ENCODE measurements at places on chromosomes 4 and X.
A peak's percentile ranks its signal among the peaks of the same experiment; 100 is the strongest.

- no peak for DNase-seq
These were observed 42.1 kb downstream of the PDGFC start for GRCh38 chr4:156929386-156930105.

DNA sequence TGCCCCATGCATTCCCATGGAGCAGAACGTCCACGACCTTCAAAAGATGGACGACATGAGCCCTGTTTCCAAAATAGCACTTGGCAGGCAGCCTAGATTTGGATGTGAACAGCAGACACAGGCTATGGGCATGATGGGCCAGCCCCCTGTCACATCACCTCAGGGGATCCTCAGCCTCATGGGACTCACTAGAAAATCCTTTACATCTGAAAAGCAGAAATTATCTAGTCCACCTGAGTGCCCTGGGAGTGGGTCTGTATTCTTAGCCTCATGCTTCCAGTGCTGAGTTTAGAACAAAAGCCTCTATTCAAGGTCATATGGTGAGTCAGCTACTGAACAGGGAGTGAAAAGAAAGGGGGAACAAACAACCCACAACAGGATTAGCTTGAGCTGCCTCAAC is 35.8 kb downstream of the GRIA3 start:
- DNase-seq: no peak

GRCh38 chr4:71156616-71157015 is 163.2 kb downstream of the DCK start:
- DNase-seq: no peak

DNA sequence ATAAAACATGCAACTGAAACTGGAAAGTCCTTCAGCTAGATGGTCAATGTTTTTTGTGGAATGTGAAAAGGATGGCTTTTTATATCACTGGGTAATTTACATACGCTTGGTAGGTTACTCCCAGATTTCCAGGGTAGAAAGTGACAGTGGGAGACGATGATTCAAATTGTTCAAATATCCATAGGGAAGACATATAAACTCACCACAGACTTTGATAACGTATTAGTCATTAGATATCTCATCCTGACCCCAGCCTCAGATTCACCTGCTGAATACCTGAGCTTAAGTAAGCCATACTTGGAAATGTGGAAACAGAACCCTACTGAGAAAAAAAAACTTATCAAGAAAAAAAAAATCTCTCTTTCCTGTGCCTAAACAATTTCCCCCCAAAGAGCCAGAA is 169.4 kb downstream of the ZNF674 start:
- DNase-seq: no peak

GRCh38 chrX:116526010-116526409 is 63.2 kb upstream of the CT83 start:
- no peak for DNase-seq

GRCh38 chrX:131792789-131793462 is 230.2 kb upstream of the STK26 start:
- peak; percentile 89 for DNase-seq

DNA sequence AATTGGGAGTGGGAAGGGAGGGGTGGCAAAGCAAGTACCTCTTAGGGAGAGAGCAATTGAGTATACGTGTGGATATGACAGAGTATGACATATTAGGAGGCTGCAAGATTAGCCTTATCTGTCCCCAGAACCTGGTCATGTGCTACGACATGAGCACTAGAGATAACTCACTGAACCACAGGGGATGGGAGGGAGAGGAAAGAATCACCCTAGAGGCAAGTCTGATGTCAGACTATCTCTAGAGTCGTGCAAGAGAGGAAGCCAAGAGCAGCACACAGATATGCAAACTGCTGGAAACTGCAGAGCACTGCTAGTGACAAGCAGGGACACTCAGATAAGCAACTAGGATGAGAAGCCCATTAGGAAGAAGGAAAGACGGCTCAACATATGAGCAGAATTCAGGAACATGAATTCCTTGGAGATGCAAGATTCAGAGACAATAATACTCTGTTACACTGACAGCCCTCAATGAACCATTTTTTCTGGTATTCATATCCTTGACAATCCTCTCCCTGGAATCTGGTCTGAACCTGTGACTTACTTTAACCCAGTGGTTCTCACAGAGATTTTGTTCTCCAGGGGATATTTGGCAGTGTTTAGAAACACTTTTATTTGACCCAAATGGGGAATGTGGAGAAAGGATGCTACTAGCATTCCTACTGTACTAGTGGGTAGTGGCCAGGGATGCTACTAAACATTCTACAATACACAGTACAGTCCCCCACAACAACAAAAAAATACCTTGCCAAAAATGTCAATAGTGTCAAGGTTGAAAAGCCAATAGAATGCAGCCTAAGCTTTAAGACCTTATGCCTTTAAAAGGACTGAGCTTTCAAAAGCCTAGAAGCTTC is 84.0 kb upstream of the BMP2K start:
- DNase-seq: no peak

DNA sequence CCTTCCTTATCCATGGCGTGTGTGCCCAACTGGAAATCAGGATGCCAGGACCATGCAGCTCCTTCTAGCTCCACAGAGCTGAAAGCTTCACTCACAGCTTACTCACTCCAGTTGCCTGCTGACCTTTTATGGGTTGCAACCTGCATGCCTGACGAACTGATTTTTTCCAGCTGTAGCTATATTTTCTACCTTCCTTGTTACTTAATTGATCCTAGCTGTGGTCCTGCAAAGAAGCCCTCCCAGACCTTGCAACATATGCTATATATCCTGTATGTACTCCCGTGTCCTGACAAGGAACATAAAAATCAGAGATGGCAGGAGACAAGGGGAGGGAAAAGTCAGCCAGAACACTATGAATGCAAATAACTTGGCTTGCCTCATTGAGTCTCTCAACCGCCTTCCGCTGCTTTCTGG is 135.3 kb upstream of the LDB2 start:
- DNase-seq: no peak

DNA sequence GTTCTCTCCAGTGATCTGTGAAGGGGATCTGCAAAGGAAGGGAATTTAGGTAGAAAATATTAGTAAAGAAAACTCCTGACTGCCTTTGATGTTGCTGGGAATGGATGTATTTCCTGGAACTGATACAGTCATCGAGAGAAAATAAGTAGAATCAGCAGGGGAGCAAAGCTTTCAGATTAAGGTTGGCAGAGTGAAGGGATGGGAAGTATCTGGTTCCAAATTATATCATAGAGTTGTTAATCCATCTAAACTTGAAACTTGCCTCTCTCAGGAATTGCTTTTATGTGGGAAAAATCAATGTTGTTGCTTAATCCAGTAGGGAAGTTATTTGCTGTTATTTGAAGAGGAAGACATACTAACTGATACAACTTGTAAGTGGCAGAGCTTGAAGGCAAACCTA is 19.3 kb downstream of the EPHA5 start:
- no peak for DNase-seq

GRCh38 chrX:80648023-80648422 is 161.7 kb downstream of the BRWD3 start:
- DNase-seq: no peak

GRCh38 chr4:13546941-13547484 is 2.7 kb upstream of the NKX3-2 start:
- peak; percentile 58 for DNase-seq

GRCh38 chr4:80058740-80059139 is 14.3 kb downstream of the ANTXR2 start:
- DNase-seq: no peak

- DNase-seq: no peak
These were observed 102.6 kb downstream of the PHEX start for GRCh38 chrX:22134681-22135080.

DNA sequence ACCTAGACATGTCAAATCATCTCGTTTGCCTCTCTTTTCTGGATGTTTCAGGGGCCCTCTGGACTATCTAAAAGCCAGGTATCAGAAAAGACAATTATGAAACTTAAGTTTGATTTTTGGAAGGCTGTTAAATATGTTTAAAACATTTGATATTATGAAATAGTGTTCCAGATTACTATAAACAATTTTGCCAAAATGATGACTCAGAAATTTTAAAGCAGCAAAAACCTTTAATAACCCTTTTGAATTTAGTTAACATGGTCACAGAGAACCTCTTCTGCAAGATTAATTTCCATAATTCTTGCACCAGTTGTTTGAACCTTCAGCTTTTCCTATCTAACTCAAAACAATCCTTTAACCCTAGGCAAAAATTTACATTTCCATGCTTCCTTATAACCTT is 18.8 kb upstream of the FAM47E start:
- DNase-seq: no peak

GRCh38 chrX:97637289-97637688 is 753.6 kb downstream of the RPA4 start:
- DNase-seq: no peak

DNA sequence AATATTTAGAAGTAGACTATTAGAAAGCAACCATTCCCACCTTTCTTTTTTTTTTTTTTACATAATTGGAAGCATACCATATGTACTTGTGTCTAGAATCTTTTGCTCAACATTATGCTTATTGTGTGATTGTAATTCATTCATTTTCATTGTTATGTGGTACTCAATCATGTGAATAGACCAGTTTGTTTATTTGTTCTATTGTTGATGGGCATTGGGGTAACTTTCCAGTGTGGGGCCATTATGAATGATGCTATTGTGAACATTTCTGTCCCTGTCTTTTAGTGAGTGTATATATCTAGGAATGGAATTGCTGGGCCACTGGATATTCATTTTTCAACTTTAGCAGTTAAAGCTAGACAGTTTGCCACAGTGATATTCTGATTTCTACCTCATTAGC is 62.5 kb upstream of the MCUB start:
- no peak for DNase-seq

DNA sequence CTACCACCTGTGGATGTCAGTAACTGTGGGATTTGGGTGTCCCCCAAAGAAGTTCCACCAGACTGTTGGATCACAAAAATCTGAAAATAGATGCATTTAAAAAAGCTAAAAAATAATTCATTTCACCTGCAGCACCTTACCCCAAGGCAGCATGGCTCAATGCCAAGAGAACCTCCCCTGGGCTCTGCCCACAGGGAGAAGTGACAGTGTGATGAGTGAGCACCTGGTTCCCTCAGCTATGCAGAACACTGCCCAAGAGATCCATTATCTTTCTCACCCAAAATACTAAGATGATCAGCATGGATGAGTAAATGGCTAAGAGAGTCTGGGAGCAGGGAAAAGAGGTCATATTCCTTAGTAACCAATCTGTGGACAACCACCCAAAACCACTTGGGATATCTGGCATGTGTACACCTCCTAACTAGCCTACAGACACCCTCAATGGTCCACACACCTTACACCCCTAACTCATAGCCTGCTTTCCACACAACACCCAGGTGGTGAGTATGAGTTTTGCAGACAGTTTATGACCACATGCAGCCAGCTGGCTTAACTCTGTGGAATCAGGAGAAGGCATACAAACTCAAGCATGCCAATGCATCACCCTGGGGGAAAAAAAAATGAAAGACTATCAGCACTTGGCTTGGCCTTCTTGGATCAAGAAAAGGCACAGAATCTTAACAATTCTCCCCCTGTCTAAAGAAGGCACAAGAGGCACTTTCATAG is 416.5 kb upstream of the SMIM31 start:
- DNase-seq: no peak

- no peak for DNase-seq
These were observed 102.0 kb upstream of the LSM6 start for GRCh38 chr4:146073517-146073916.

- DNase-seq: no peak
These were observed 565.7 kb upstream of the FAT1 start for GRCh38 chr4:187289371-187289770.

DNA sequence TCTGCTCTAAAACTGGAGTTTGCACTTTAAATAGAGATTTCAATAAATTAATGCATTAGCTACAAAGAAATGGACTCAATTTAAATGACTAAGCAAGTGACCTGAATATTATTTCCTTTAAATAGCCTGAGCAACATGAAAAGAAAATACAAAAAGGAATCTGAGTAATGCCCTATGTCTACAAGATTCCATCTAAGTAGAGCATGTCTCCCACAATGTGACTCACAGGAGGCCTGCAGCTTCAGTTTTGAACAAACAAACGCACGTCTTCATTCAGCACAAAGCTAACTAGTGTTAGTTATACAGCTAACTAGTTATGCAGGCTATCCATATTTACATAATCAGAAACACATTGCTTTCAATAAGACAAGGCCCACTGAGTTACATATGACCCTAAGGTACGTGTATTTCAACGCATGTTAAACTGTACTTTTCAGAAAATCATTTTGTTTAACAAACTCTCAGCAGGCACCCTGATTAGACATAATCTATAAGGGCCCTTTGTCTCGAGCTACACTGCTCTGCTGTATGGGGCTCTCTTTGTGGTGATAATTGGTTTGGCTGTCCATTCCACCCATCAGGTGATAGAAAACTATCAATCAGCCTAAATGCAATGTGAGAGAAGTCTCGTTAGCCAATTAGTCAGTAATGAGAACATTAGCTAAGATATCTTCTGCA is 116.5 kb downstream of the MAML3 start:
- DNase-seq: no peak

DNA sequence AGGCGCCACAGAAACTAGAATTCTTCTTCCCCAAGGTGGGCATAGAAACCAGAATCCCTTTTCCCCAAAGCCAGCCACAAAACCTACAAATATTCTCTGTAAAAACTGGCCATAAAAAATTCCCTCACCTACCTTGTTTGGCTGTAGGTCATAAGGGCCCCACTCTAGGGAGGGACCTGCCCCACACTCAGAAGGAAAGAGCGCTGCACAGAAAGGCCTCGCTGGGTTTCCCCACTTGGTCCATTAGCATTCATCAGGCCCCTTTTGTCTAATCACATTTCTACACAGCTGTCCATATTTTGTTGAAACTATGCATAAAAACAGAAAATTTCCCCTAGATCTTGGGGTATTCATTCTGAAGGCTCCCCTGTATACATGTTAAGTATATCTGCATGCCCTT is 54.1 kb downstream of the PHKA2 start:
- DNase-seq: no peak

DNA sequence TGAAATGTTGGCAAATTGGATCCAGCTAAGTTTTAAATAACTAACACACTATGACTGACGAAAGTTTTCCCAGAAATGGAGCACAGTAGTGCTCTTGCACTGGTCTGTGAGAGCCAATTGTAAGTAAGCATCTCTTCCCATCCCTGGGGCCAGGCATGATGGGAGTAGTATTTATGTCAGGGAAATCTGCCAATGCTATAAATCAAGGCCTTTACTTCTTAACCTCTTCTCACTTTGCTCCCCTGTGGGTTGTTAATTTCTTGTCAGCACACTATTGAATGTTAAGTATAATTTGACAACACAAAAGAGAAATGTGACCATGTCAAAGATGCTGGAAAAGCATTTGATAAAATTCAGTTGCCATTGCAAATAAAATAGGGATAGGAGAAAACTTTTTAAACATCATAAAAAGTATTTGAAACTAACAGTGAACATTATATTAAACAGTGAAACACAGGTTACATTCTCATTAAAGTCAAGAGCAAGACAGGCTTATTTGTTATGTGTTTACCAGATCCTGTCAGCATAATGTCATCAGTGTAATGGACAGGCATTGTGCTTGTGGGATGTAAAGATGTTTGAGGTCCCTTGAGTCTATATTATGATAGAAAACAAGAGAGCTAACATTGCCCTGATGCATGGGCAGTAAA is 5.0 kb downstream of the F8A1 start:
- no peak for DNase-seq

DNA sequence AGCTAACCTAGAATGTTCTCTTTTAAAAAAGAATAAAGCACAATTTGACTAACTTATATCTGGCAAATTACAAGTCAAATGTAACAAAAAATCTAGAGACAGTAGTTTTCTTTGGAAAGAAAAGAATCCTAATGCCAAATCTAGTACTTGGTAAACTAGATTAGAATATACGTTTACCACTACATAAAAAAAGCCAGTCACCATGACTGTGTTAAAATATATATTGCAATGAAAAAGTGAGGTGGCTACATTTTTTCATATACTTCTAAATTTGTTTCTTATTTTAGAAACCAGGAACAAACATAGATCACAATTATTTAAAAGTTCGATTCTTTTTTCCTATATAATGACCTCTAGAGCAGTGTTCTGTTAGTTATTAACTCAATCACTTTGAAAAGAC is 29.6 kb upstream of the PPA2 start:
- DNase-seq: no peak

Measured in NCI-H774 (cell line).